ENCODE measurements at places on chromosomes 2 and 18.

- DNase-seq = no peak
Measured at GRCh38 chr2:216858312-216858711, 1.6 kb downstream of the TNP1 start.

- DNase-seq = no peak
Measured at GRCh38 chr18:31710826-31711225, 26.4 kb upstream of the B4GALT6 start.

GRCh38 chr2:207812726-207813080 lies 43.0 kb upstream of the FZD5 start:
- no peak for DNase-seq

DNA sequence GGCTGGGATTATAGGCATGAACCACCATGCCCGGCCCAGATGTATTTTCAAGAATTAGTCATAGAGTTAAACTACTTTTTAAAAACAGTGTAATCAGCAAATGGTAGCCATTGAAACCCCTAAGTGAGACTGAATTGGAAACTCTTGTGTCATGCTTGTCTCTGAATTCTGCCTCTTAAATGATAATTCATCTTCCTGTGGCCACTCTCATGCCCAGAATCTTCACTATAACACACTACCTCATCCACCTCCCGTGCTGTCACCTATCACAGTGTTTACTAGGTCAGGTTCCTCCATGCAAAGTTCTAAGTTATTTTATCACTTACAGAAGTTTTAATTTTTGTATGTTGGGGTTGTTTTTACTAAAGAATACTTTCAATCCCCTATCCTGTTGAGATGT lies 197.5 kb downstream of the PHLPP1 start:
- DNase-seq = no peak

GRCh38 chr2:152452256-152452973 lies 117.4 kb downstream of the FMNL2 start:
- DNase-seq = no peak

GRCh38 chr2:42618972-42619371 lies 50.5 kb downstream of the MTA3 start:
- DNase-seq = no peak

- no peak for DNase-seq
Measured at GRCh38 chr2:237309011-237309410, 105.0 kb downstream of the COL6A3 start.
